ENCODE measurements at places on chromosomes 5 and 9.

DNA sequence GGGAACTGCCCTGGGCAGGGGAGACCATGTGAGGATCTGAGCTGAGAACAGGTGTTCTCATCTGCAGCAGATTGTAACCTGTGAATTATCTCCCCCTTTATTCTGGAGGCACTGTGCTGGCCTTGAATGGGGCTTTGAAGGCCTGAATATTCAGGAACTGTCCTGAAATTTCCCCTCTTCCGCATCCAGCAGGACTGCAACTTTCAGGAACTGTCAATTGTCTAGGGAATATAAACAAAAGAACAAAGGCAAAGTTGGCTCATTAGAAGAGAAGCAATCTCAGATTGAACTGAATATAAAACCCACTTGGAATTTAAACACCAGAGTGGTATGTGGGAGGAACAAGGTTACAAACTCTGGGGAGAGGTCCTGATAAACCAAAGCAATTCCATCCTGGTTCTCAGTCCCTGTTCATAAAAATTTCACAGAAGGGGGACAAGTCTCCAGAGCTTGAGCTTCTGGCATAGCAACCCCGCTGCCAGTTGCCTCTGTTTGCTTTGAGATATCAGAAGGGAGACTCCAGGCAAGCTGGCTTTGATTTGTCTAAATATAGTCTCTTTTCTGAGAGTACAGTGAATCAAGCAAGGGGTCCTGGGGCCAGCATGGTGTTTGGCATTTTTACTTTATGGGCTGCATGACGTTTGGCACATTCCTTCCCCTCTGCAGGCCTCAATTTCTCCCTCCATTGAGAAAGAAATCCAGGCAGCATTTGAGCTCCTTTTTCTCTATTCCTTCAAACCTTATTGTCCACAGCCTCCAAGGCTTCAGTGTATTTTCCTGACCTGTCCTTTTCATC is 47.5 kb downstream of the ADRB2 start:
- no peak for DNase-seq

- no peak for DNase-seq
Observed at GRCh38 chr5:139577689-139578290, 16.7 kb downstream of the UBE2D2 start.

DNA sequence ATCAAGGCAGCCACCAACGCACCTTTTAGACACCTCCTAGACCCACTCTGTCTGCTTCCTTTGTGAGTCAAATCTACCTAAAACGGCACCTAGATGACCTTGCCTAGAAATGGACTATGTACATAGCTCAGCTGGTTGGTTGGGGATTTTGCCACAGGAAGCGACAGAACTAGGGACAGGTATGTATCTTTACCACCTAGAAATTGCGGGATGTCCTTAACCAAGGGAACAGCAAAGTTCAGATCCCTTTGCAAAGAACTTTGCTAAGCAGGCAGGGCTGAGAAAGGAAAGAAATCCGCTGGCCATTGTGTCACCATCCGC is 2.0 kb upstream of the ENC1 start:
- DNase-seq = no peak

GRCh38 chr5:154740483-154740882 is 14.7 kb upstream of the LARP1 start:
- no peak for DNase-seq

- no peak for DNase-seq
Observed at GRCh38 chr5:95727764-95728191, 3.4 kb upstream of the RHOBTB3 start.

GRCh38 chr9:14866200-14866749 is 44.0 kb downstream of the FREM1 start:
- no peak for DNase-seq

DNA sequence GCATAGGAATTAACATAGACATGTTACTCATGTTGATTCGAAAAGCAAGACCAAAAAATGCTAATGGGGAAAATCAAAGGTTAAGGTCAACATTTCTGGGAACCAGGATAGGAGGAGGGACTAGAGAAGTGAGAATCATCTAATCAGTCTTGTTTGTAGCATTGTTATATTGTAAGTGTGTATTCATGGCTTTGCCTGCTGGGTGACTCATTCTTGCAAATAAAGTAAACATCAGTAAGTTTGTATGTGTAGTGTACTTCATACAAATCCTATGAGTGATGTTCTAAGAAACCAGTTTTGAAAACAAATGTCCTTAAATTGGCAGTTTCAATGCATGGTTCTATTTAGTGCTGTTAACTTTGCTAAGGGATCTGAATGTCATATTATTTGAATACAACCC is 79.0 kb upstream of the TMEM252 start:
- DNase-seq = no peak

- no peak for DNase-seq
Observed at GRCh38 chr5:146794326-146795029, 84.1 kb downstream of the PPP2R2B start.

DNA sequence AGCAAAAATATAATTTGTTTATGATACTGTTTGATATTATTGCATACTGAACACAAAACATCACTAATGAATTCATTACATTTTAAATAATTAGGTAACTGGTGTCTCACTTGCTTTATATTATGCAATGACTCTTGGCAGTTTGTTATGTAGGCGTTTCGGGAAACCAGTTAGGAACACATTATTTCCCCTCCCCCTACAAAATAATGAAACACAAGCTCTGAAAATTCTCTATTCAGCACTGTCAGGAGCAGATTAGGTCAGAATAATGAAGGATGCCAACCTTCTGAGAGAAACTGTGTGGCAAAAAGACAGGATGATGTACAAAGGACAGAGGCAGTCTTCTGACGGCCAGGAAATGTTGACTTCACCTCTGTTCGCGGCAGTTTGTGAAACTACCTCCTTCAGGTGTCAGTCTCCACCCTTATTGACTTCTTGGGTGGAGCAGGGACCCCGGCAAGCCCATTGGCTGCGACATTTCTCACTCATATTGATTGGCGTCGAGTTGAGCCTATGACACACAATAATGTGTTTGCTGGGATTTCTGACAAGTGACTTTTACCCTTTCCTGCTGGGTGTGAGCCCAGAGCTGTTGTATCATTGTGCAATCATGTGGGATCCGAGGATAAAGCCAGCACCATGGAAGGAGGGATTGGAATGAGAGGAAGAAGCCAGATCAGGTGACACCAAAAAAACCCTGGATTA is 33.9 kb downstream of the SH3PXD2B start:
- no peak for DNase-seq

- no peak for DNase-seq
Observed at GRCh38 chr5:157750320-157750719, 6.8 kb downstream of the LSM11 start.

- no peak for DNase-seq
Observed at GRCh38 chr9:8730618-8731017, 931.0 kb upstream of the DMAC1 start.

GRCh38 chr9:87359264-87359663 is 138.4 kb upstream of the DAPK1 start:
- no peak for DNase-seq

DNA sequence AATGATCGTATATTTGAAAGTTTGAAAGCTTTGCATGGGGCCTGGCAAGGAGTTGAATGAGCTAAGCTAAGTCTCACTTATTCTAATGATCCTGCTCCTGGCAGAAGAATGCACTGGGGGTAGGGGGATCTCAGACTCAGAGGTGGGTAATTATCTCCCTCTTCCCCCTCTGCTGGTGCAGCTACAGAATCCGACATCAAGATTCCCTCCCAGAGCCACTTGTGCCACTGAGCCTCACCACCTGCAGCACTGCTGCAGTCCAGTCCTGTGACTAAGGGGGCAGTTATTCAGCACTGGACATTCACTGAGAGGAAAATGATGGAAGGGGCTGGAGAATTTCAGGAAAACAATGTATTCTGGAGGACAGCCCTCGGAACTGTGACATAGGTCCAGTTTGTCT is 205.8 kb downstream of the DEPDC1B start:
- no peak for DNase-seq

DNA sequence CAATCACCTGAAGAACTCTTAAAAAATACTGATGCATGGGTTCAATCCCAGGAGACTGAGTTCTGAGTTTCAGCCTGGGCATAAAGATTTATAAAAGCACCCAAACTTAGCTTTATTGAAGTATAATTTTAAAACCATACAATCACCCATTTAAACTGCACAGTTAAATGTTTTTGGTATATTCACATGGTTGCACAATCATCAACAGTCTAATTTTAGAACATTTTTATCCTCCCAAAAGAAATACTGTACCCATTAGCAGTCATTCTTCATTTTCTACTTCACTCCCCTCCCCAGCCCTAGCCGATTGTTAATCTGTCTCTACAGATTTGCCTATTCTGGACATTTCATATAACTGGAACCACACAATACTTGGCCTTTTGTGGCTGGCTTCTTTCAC is 141.7 kb downstream of the ARSB start:
- no peak for DNase-seq

All from Caki2 (cell line).